Type B pancreatic cell (in vitro differentiated cells): ENCODE measurements at places on chromosomes 1 and 21.

GRCh38 chr1:198175423-198176170, 18.8 kb downstream of the NEK7 start:
- H3K4me1 ChIP-seq, result peaks cover 39% of the 10 kb centered on the region
- no peaks in the 10 kb centered on the region for H3K27me3 ChIP-seq
- H3K27ac ChIP-seq, result no peak overlapping the region
- peaks cover 4% of the 10 kb centered on the region for H3K36me3 ChIP-seq
- DNase-seq, result no peak

GRCh38 chr1:14954210-14954609, 199.3 kb upstream of the TMEM51 start:
- no peaks in the 10 kb centered on the region for H3K27me3 ChIP-seq
- peaks cover 4% of the 10 kb centered on the region for H3K36me3 ChIP-seq
- H3K4me1 ChIP-seq, result peaks cover 30% of the 10 kb centered on the region
- no peak overlapping the region for H3K27ac ChIP-seq

DNA sequence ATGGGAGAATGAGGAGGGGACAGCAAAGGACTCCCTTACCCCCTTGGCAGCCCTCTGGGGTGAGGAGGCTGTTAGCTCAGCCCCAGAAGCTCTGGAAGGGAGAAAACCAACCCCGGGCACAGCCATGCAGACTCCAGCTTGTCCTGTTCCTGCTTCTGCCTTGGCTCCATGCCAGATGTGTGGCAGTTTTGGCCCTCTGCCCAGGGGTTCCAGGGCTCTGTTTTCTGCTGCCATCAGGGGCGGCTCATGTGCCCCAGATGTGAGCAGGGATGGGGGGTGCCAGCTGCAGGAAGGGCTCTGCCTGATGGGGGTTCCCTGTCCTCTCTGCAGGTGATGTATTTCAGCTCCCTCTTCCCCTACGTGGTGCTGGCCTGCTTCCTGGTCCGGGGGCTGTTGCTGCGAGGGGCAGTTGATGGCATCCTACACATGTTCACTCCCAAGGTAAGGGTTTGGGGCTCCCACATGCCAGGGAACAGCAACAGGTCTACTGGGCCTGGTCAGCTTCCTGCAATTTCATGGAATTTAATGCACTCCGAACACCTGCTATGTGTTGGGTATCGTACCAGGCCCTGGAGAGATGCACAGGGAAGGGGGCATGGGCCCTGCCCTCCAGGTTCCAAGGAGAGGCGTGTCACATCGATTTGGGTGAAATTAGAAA, 26.1 kb downstream of the SLC6A17 start:
- DNase-seq, result no peak
- no peak overlapping the region for H3K4me3 ChIP-seq
- H3K36me3 ChIP-seq, result no peaks in the 10 kb centered on the region
- H3K27me3 ChIP-seq, result peaks cover 17% of the 10 kb centered on the region

GRCh38 chr1:213135572-213135971, 84.5 kb downstream of the RPS6KC1 start:
- no peaks in the 10 kb centered on the region for H3K27me3 ChIP-seq
- peaks cover 4% of the 10 kb centered on the region for H3K36me3 ChIP-seq
- no peak overlapping the region for H3K27ac ChIP-seq
- H3K4me1 ChIP-seq, result peaks cover 8% of the 10 kb centered on the region
- DNase-seq, result no peak

- no peaks in the 10 kb centered on the region for H3K36me3 ChIP-seq
- DNase-seq, result no peak
- no peak overlapping the region for H3K27ac ChIP-seq
- no peaks in the 10 kb centered on the region for H3K4me1 ChIP-seq
Measured at GRCh38 chr1:165424454-165425216, 20.3 kb downstream of the RXRG start.

- no peaks in the 10 kb centered on the region for H3K36me3 ChIP-seq
- DNase-seq, result no peak
- H3K27ac ChIP-seq, result no peak overlapping the region
- no peak overlapping the region for H3K4me3 ChIP-seq
- H3K27me3 ChIP-seq, result peaks cover 30% of the 10 kb centered on the region
Measured at GRCh38 chr1:30787266-30787665, 29.7 kb upstream of the LAPTM5 start.

- H3K36me3 ChIP-seq, result no peaks in the 10 kb centered on the region
- peaks cover 16% of the 10 kb centered on the region for H3K27me3 ChIP-seq
- peaks cover 36% of the 10 kb centered on the region for H3K4me1 ChIP-seq
- H3K4me3 ChIP-seq, result no peak overlapping the region
- no peak for DNase-seq
Measured at GRCh38 chr1:3423896-3424611, 30.4 kb upstream of the ARHGEF16 start.

GRCh38 chr1:97816927-97817326, 103.9 kb downstream of the DPYD start:
- no peak overlapping the region for H3K4me3 ChIP-seq
- DNase-seq, result no peak
- H3K27me3 ChIP-seq, result no peaks in the 10 kb centered on the region
- no peaks in the 10 kb centered on the region for H3K36me3 ChIP-seq
- no peaks in the 10 kb centered on the region for H3K4me1 ChIP-seq

DNA sequence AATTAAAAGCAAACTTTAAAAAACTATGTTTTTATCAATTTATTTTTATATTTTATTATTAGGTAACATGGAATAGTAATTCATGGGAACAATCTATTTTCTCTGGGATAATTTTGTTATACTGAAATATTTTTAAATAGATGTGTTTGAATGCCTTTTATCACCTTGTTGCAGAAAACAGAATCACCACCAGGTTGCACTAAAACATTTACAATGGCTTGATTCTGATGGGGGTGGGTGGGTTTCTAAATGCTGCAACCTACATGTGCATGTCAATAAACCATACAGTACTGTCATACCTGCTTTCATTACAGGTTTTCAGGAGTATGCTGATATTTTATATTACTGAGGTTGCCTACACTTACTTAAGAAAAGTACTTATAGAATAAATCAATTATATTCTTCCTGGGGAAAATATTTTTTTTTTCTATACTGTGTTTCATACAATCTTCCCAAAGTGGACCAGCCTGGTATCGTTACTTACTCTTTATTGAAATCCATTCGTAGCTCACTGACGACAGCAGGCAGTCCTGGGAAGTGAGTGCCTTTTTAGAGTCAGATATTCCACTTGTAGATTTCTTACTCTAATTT, 132.8 kb downstream of the PTPRC start:
- no peaks in the 10 kb centered on the region for H3K36me3 ChIP-seq
- no peak overlapping the region for H3K27ac ChIP-seq
- H3K4me1 ChIP-seq, result peaks cover 15% of the 10 kb centered on the region
- no peaks in the 10 kb centered on the region for H3K27me3 ChIP-seq

DNA sequence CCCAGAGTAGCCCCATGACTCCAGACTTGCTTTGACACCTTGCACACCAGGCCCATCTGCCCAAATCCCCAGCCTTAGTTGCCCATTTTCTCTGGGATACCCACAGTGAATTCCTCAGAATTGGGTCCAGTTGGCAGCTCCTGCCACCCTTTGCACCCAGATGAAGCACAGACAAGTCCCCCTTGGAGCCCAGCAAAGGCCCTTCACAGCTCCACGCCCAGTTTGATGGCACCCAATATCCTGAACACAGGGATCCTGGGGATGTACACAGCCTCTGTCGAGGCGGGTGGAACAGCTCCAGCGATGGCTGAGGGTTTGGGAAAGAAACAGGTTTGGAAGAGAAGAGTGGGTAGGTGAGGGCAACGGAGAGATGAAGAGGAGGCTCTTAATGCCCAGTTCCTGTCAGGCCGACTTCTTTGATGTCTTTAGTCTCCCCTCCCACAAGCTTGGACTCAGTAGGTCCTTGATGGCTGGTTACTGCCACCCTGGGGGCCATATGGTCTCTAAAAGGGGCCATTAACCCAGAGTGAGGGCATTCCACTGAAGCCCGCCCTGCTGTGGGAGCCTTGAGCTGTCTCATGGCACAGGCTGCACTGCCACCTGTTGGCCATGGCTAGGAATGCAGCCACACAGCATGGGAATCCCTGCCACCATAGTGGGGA, 21.7 kb downstream of the TMEM53 start:
- H3K27me3 ChIP-seq, result no peaks in the 10 kb centered on the region
- DNase-seq, result peak; percentile 83
- no peak overlapping the region for H3K4me3 ChIP-seq
- H3K27ac ChIP-seq, result no peak overlapping the region
- peaks cover 19% of the 10 kb centered on the region for H3K4me1 ChIP-seq

DNA sequence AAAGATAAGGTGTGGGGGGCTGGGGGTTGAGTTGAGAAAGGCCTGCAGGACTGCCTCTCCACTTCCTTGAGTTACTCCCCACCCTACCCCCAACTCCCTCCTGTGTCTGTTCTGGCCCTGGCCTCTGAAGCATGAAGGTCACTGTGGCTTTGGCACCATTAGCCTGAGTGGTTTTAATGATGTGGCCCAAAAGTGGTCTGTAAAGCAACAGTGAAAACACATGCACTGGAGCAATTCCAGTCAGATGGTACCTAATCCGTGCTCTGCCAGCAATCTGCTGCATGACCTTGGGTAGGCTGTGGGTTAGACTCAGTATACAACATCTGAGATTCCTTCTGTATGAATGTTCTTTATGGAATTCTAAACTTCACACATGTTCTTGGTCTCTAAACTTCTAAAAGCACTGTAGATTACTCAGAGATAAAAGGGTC, 86.5 kb upstream of the ATP1A1 start:
- H3K4me3 ChIP-seq, result no peak overlapping the region
- H3K4me1 ChIP-seq, result peaks cover 12% of the 10 kb centered on the region
- no peak overlapping the region for H3K27ac ChIP-seq
- DNase-seq, result no peak
- no peaks in the 10 kb centered on the region for H3K36me3 ChIP-seq

GRCh38 chr1:234901491-234902049, 227.1 kb downstream of the TOMM20 start:
- no peak overlapping the region for H3K4me3 ChIP-seq
- no peaks in the 10 kb centered on the region for H3K36me3 ChIP-seq
- H3K27me3 ChIP-seq, result no peaks in the 10 kb centered on the region
- H3K4me1 ChIP-seq, result peaks cover 35% of the 10 kb centered on the region
- no peak for DNase-seq

GRCh38 chr1:44040846-44041245, 9.6 kb upstream of the SLC6A9 start:
- H3K36me3 ChIP-seq, result no peaks in the 10 kb centered on the region
- peaks cover 15% of the 10 kb centered on the region for H3K4me1 ChIP-seq
- DNase-seq, result no peak
- no peak overlapping the region for H3K4me3 ChIP-seq

DNA sequence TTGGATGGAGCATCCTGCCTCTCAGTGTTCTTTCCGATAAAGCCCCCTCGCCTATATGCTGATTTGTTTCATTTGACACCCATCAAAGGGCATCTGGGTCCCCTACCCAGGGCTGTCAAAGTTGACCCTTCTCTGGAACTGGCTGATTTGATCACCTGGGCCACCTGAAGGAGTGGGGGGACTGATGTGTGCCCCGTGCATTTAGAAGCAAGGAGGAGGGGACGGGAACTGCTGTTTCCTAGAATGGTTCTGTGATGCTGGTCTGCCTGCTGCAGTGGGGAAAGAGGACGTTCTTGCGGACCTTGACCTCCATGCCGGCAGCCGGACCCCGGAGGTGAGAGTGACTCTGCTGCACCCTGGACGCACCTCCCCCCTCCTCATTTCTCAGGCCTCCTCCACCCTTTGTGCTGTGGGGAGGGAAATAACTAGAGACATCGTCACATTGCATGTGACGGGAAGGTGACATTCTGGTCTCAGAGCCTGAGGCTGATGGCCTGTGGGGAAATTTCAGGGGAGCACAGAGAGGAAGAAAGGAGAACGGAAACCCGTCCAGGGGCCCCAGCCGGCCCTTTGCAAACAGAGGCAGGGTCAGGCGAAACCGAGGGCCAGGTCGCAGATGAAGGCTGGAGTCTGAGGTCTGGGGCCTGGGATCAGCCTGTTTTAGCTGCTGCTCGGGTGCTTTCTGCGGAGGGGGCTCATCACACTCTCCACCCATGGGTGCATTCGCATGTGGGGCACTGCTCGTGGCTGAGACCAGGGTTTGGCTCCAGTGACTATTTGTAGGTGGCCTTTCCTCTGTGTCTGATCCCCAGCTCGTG, 25.7 kb downstream of the CRYAA start:
- no peaks in the 10 kb centered on the region for H3K36me3 ChIP-seq
- peak overlapping the region; percentile 19 for H3K27ac ChIP-seq

DNA sequence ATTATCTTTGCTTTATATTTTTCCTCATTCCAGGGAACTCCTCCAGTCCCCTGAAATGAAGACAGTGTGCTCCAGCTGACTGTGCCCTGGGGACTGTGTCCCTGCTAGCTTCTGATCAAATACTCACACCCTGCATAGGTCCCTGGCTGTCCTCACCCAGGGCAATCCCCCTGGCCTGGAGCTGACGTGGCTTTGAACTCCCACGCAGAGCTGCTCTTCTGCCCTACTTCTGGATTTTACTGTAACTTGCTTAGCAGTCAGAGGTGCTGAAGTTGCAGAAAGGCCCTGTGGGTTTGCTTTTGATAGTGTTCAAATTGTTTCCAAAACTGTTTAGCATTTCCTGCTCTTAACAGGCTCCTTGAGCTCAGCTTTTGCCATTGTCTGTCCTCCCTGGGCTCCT, 186.5 kb downstream of the FASLG start:
- no peak overlapping the region for H3K4me3 ChIP-seq
- no peaks in the 10 kb centered on the region for H3K36me3 ChIP-seq
- no peaks in the 10 kb centered on the region for H3K27me3 ChIP-seq
- no peak overlapping the region for H3K27ac ChIP-seq
- H3K4me1 ChIP-seq, result peaks cover 9% of the 10 kb centered on the region
- no peak for DNase-seq

DNA sequence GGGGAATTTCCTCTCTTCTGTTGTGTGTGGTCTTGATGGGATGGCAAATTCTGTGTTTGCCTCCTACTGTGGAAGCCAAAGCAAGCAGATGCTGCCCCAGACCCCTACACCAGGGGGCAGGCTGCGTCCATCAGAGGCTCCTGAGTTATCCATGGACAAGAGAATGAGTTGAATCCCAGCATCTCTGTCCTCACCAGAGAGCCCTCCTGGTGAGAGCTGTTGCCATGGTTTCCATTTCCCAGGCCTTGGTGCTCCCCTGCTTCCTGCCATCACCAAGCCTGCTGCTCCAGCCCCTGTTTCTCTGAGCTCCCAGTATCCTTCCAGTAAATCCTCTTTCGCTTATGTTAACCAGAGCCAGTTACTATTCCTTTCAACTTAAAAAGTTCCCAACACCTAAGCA, 20.4 kb upstream of the GNG12 start:
- no peaks in the 10 kb centered on the region for H3K36me3 ChIP-seq
- H3K27me3 ChIP-seq, result peaks cover 7% of the 10 kb centered on the region
- peak; percentile 78 for DNase-seq
- H3K4me3 ChIP-seq, result no peak overlapping the region
- no peak overlapping the region for H3K27ac ChIP-seq
